ENCODE measurements at places on chromosomes 3 and 15.

GRCh38 chr3:69324362-69325025, 61.4 kb downstream of the FRMD4B start:
- no peak for DNase-seq

- DNase-seq = no peak
These were observed 24.9 kb upstream of the FAH start for GRCh38 chr15:80127911-80128310.

DNA sequence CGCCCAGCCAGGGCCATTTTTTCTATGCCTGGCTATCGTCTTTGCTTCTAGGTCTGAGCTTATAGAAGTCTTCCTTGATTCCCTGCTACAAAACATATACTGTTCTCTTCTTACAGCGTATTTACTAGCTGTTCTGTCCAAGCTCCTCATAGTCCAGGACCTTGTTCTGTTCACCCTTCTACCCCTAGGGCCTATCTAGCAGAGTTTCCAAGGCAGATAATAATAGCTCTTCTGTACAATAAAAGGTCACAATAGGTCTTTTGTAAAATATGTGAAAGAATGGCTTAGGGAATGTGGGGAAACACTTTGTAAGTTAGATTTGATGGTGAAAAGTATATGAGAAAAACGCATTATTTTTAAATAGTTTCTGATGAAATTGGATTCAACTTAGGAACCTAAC, 158.2 kb downstream of the P3H2 start:
- no peak for DNase-seq

GRCh38 chr15:23013681-23014080, 25.7 kb downstream of the TUBGCP5 start:
- no peak for DNase-seq

DNA sequence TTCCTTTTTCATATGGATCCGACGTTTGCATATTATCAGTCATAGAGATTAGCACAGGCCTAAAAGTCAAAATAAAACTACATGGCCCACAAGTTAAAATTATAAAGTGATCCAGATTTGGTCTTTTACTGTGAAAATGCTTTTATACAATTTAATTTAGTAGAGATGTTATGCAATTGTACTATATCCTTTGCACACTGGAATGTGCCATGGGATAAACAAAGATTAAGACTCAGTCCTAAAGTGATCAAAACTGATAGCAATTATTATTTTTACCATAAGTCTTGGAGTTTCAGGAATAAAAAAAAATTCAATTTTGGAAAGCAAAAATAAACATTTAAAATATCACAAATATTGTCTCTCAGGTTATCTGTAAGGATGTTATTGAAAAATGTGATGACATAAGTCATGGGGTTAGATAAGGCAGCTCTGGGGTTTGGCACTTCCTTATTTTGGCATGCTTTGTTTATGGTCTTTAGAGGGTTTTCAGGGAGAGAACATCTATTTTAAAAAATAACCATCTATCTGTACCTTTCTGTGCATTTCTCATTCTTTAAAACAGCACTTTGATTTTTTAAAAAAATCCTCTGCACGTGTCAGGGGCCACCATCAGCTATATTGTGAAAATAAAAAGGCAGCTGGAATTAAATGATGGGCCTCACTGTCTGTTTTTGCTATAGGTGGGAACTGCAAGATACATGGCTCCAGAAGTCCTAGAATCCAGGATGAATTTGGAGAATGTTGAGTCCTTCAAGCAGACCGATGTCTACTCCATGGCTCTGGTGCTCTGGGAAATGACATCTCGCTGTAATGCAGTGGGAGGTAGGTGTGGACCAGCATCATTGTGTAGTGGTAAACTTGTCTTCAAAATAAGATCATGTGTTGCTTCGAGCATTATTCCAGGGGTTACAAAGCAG, 67.3 kb downstream of the TGFBR2 start:
- peak; percentile 25 for DNase-seq

DNA sequence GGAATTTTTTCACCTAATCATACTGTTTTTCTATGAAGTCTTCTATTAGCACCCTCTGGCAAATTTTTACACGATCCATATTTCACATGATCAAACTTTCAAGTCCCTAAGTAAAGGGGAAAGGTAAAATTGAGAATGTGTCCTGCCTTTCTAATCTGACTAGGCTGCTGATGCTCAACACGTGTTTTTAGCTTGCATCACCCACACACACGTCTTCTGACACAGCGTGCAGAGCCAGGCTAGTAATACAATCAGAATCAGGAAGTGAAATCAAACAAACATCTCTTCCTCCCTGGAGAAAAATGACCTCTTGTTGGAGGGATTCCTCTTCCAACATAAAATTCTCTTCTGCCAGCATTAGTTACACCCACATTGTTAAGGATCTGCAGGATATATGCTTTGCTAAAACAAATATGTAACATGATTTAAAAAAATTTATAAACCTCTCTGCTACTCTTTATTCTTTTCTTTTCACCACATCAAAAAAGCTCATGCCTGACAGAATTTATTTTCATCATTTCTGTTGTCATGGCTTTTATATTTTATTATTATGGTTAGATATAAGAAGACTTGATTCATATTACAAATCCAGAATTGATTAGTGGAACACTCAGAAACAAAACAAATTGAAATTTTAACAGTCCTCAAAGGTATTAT, 122.4 kb downstream of the RAP2B start:
- DNase-seq = peak; percentile 96

GRCh38 chr3:169668072-169668956, 4.8 kb upstream of the MECOM start:
- DNase-seq = peak; percentile 19

DNA sequence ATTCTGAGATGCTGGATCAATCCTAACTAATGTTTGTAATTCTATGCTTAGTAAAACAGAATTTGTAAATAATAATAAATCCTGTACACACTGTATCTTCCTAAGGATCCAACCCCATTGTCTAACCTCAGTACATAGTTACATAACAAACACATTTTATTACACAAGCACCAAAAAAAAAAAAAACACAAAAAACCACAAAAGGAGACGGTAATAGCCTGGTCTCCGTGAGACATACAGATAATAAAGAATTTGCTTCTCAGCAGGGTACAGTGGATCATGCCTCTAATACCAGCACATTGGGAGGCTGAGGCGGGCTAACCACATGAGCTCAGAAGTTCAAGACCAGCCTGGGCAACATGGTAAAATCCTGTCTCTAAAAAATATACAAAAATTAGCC, 558.7 kb downstream of the MAGI1 start:
- peak; percentile 74 for DNase-seq

Data from choroid plexus epithelial cell (primary cell).